ENCODE measurements at places on chromosomes 7 and 10.

- no peak for DNase-seq
Observed at GRCh38 chr7:90657481-90657880, 61.4 kb downstream of the CDK14 start.

DNA sequence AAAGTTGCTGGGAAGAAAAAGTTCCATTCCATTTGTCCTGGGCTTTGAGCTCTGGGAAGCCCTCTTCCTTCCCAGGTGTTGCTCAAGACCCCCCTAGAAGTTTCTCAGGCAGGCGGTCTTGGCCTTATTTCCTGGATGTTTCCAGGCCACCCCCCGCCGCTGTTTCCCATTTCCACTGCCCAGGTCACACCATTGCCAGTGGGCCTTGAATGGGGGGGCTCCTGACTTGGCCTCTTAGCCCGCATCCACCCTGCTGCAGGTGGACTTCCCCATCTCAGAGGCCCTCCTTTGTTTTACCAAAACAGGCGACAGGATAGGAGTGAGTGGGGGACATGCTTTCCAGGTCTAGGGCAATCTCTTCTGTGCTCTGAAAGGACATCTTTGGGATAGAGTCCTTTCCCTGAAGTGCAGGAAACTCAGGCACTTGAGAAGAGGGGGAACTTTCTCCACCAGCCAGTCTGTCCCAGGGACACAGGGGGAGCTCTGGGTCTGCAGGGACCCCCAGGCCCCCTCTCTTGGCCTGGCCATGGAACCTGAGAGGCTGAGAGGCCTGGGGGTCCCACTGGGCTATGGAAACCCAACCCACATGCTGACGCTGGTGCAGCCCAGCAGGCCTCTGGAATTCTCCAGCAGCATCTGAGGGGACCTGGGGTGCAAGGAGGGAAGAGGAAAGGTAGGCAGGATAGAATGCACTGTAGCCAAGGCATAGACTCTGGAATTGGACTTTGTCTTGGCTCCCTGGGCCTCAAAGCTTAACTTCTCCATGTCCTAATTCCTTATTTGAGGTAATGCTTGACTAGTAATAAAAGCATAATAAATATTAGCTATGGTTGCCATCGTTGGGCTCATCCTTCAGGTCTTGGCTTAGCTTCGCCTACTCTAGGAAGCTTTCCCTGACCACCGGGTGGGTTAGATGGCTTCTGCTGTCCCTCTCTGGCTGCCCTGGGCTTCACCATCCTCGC is 17.6 kb downstream of the NEURL1 start:
- DNase-seq = no peak

DNA sequence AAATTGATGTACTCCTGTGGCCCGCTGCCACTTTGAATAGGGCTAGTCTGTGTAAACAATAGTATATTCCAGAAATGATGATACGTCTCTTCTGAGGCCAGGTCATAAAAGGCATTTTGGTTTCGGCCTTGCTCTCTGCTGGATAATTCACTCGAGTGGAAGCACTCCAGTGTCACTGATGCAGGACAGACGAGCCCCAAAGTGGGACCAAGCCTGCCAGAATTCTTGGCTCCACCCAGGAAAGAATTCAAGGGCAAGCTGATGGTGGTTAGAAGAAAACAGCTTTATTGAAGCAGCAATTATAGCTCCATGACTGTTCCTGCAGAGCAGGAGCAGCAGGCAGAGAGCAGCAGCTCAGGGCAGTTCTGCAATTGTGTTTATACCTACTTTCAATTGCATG is 717.6 kb downstream of the GRM8 start:
- DNase-seq = no peak

- no peak for DNase-seq
Observed at GRCh38 chr10:49303711-49304110, 4.7 kb downstream of the C10orf71 start.

DNA sequence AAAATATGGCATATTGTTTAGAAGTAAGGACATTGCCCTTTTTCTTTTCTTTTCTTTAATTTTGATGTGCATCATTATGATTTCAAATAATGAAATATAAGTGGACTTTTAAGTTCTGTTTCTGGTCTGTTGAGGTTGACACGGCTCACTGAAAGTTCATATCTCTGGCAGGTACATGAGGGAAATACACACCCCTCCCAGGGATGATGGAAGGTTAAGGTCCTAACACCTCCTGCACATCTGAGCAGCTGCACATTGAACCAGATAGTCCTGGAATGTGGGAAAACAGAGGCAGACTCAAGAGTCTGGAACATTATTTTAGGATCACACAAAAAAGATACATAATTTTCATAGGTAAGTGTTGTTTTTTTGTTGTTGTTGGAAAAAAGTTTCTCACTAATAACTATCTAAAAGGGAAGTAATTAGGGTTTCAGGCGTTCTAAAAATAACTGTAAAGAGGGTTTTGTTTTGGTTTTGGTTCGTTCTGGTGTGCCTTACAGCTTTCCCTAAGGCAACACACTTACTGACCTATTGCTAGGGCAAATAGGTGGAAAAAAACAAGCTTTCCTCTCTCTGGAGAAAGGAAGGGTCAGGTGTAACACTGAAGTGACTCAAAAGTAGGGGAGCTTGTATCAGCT is 201.2 kb upstream of the PRKCQ start:
- DNase-seq = no peak

Data from SK-MEL-5 (cell line).